ENCODE measurements at places on chromosomes 13 and 19. TPM values are rescaled to one million over a fixed set of nuclear protein-coding genes. Genes with fewer than 3 reads are reported as not detected.

DNA sequence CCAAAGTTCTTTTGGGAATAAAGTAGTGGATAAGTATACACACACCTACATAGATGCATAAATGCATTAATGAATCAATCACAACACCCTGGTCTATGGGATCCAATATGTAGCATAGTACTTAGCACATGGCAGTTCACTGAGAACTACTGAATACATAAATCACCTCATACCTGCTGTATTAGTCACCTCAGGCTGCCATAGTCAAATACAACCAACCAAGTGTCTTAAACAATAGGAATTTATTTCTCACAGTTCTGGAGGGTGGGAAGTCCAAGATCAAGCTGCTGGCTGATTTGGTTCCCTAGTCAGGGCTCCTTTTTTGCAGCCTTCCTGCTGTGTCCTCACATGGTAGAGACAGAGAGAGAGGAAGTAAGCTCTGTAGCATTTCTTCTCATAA lies 228.2 kb downstream of the NHLRC3 start:
- H3K4me1 ChIP-seq = no peaks in the 10 kb centered on the region
- no peaks in the 10 kb centered on the region for H3K36me3 ChIP-seq
- H3K27ac ChIP-seq = no peak overlapping the region
- no peaks in the 10 kb centered on the region for H3K27me3 ChIP-seq
- DNase-seq = no peak

- DNase-seq = no peak
- H3K4me1 ChIP-seq = peaks cover 20% of the 10 kb centered on the region
- no peaks in the 10 kb centered on the region for H3K36me3 ChIP-seq
- peak overlapping the region; percentile 79 for H3K4me3 ChIP-seq
- H3K27ac ChIP-seq = peak overlapping the region; percentile 83
These were observed 338 bp downstream of the RGCC start for GRCh38 chr13:41457589-41458186.

Gene WDR62
- total RNA-seq = 3.1 TPM

GRCh38 chr19:5655412-5655811 lies 24.9 kb downstream of the MICOS13 start:
- H3K4me3 ChIP-seq = no peak overlapping the region
- H3K27ac ChIP-seq = no peak overlapping the region
- no peaks in the 10 kb centered on the region for H3K4me1 ChIP-seq
- H3K36me3 ChIP-seq = peaks cover 95% of the 10 kb centered on the region
- no peaks in the 10 kb centered on the region for H3K27me3 ChIP-seq

- H3K4me1 ChIP-seq = peaks cover 13% of the 10 kb centered on the region
- no peak for DNase-seq
These were observed 43.6 kb downstream of the ZNF611 start for GRCh38 chr19:52691215-52691610.

DNA sequence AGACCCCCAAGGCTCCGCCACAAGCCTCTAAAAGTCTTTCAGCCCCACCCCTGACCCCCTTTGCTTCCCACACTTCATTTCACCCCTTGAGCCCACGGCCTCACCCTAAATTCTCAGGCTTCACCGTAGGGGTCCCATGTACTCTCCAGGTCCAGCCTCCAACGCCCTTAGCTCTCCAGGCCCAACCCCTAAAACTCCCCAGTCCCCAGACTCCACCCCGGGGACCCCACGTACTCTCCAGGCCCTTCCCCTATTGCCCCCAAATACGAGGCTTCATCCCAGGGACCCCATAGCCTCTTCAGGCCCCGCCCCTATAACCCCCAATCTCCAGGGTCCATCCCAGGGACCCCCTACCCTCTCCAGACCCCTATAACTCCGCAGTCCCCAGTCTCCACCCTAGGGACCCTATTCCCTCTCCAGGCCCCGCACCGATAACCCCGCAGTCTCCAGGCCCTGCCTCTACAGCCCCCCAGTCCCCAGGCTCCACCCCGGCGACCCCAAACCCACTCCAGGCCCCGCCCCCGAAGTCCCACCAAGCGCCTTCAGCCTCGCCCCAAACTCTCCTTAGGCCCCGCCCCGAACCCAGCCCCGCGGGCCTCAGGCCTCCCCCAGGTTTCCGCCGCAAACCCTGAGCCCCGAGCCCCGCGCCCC lies 619 bp downstream of the MED16 start:
- peak; percentile 28 for DNase-seq
- peak overlapping the region; percentile 64 for H3K4me3 ChIP-seq
- peak overlapping the region; percentile 16 for H3K27ac ChIP-seq
- peaks cover 13% of the 10 kb centered on the region for H3K4me1 ChIP-seq
- peaks cover 53% of the 10 kb centered on the region for H3K36me3 ChIP-seq
- H3K27me3 ChIP-seq = no peaks in the 10 kb centered on the region

Gene ZNF808
- total RNA-seq = 38.4 TPM

GRCh38 chr19:5889288-5889971 lies 14.2 kb downstream of the NDUFA11 start:
- H3K4me1 ChIP-seq = peaks cover 14% of the 10 kb centered on the region
- peaks cover 5% of the 10 kb centered on the region for H3K27me3 ChIP-seq
- H3K4me3 ChIP-seq = no peak overlapping the region
- no peak overlapping the region for H3K27ac ChIP-seq
- no peak for DNase-seq

Gene POGLUT2
- total RNA-seq = 17.6 TPM

DNA sequence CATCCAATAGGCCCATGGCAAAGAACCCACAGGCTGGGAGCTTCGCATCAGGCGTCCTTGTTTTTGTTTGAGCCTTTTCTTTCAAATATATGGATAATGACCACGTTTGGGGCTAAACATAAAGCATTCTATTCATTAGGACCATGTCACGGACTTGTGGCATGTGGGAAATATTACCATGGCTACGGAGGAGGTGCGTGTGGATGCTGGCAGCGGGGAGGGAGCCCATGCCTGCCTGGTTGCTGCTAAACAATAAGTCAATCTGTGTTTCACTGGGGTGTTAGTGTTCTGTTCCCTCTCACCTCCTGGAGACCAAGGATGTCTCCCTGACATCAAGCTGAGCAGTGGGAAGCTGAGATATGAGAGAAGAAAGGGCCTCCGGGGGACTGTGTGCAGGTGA lies 121.1 kb downstream of the IRS2 start:
- peaks cover 17% of the 10 kb centered on the region for H3K4me1 ChIP-seq
- H3K4me3 ChIP-seq = no peak overlapping the region
- H3K27ac ChIP-seq = no peak overlapping the region
- no peak for DNase-seq
- peaks cover 3% of the 10 kb centered on the region for H3K27me3 ChIP-seq

- DNase-seq = no peak
- H3K4me1 ChIP-seq = no peaks in the 10 kb centered on the region
These were observed 571.7 kb downstream of the LIG4 start for GRCh38 chr13:107643615-107644014.

Gene SH2D3A
- 0.50 TPM for total RNA-seq

DNA sequence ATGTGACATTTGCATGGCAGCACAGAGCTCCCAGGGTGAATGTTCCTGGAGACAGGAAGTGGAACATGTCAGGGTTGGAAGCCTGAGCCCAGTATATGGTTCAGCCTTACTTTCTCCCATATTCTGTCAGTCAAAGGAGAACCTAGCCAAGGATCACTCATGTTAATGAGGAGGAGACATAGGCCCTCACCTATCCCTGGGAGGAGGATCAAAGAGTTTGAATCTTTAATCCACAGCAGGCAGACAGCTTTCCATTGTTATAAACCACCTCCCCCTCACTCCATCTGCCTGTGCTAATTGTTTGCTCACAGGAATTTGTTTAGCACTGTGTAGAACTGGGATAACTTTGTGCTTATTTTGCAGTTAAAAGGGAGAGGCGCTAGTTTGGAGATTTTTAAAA lies 1069.1 kb downstream of the EFNB2 start:
- H3K4me3 ChIP-seq = no peak overlapping the region
- H3K4me1 ChIP-seq = no peaks in the 10 kb centered on the region
- no peaks in the 10 kb centered on the region for H3K27me3 ChIP-seq
- H3K36me3 ChIP-seq = no peaks in the 10 kb centered on the region

- H3K27ac ChIP-seq = no peak overlapping the region
- DNase-seq = no peak
- no peak overlapping the region for H3K4me3 ChIP-seq
- H3K27me3 ChIP-seq = no peaks in the 10 kb centered on the region
- H3K36me3 ChIP-seq = no peaks in the 10 kb centered on the region
These were observed 1044.1 kb downstream of the EFNB2 start for GRCh38 chr13:105491345-105491744.

Gene B3GNT8
- total RNA-seq = 7.8 TPM

Gene SHC2
- total RNA-seq = 24.2 TPM

GRCh38 chr13:28237944-28238343 lies 99.6 kb downstream of the PAN3 start:
- no peaks in the 10 kb centered on the region for H3K27me3 ChIP-seq
- no peaks in the 10 kb centered on the region for H3K4me1 ChIP-seq
- no peak for DNase-seq
- H3K27ac ChIP-seq = no peak overlapping the region
- H3K36me3 ChIP-seq = no peaks in the 10 kb centered on the region
- H3K4me3 ChIP-seq = no peak overlapping the region

Gene LHB
- not detected for total RNA-seq

Gene NEK5
- total RNA-seq = 7.5 TPM

DNA sequence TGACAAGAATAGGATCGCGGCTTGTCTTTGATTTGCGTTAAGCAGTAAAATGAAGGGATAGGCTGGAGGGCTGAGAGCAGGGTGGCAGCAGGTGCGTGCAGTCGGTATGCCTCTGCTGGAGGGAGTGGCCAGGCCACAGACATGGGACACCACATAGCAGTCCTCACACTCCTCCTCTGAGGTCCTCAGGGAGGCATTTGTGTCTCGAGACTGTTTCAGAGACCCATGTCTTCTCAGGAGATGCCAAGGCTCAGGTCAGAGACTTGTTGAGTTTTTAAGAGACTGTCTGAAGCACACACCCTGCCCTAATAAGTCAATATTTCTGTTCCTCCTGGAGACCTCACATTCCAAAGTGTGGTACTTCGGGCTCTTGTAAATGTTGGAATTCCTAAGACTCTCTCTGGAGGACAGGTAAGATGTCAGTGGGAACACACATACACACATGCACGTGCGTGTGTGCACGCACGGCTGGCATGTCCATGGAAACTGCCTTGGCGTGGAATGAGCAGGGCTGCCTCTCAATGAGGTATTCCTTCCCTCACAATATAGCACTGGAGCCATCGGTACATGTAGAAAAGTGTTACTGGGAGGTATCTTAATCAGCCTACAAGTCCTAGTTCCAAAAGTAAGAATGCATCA lies 46.4 kb downstream of the COL4A2 start:
- no peak for DNase-seq
- H3K4me1 ChIP-seq = no peaks in the 10 kb centered on the region

DNA sequence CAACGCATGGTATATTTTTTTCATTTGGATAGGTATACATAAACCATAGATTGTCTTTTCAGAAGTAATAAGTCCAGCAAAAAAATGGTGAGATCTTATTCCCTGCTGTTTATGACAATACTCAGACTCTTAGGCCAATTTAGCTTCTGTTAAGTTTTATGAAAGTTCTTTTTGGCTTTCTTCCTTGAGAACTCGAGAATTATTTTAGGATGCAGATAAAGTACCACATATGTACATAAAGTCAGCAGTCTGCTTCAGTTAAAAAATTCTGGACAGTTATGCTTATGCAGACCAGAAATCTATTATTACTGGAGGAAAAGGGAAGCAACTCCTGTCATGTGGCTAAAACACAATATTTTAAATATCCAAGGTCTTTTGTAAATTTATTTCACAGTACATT lies 422.9 kb downstream of the GPC6 start:
- no peak overlapping the region for H3K4me3 ChIP-seq
- H3K36me3 ChIP-seq = no peaks in the 10 kb centered on the region
- H3K4me1 ChIP-seq = no peaks in the 10 kb centered on the region
- H3K27ac ChIP-seq = no peak overlapping the region
- no peaks in the 10 kb centered on the region for H3K27me3 ChIP-seq
- no peak for DNase-seq

- H3K4me1 ChIP-seq = peaks cover 12% of the 10 kb centered on the region
- no peak overlapping the region for H3K4me3 ChIP-seq
- no peak for DNase-seq
- no peak overlapping the region for H3K27ac ChIP-seq
- H3K27me3 ChIP-seq = no peaks in the 10 kb centered on the region
These were observed 24.5 kb upstream of the TFDP1 start for GRCh38 chr13:113559901-113560644.

DNA sequence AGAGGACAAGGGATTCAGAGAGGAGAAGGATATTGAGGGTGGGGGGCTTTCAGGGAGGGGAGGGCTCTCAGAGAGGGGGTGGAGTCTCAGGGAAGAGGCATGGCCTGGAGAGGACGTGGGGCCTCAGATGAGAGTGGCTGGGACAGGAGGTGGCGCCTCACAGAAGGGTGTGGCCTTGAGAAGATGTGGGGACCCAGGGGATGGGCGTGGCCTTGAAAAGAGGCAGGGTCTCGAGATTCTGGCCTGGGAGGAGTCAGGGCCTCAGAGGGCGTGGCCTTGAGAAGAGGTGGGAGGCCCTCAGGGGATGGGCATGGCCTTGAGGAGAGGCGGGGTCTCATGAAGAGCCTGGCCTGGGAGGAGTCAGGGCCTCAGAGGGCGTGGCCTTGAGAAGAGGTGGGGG lies 23.7 kb upstream of the TNFSF14 start:
- H3K4me1 ChIP-seq = no peaks in the 10 kb centered on the region
- no peak overlapping the region for H3K4me3 ChIP-seq
- H3K27me3 ChIP-seq = no peaks in the 10 kb centered on the region
- no peaks in the 10 kb centered on the region for H3K36me3 ChIP-seq
- no peak for DNase-seq

GRCh38 chr13:32232263-32232662 lies 82.9 kb downstream of the ZAR1L start:
- peaks cover 9% of the 10 kb centered on the region for H3K4me1 ChIP-seq
- H3K27me3 ChIP-seq = no peaks in the 10 kb centered on the region
- no peak overlapping the region for H3K4me3 ChIP-seq
- H3K36me3 ChIP-seq = peaks cover 31% of the 10 kb centered on the region

DNA sequence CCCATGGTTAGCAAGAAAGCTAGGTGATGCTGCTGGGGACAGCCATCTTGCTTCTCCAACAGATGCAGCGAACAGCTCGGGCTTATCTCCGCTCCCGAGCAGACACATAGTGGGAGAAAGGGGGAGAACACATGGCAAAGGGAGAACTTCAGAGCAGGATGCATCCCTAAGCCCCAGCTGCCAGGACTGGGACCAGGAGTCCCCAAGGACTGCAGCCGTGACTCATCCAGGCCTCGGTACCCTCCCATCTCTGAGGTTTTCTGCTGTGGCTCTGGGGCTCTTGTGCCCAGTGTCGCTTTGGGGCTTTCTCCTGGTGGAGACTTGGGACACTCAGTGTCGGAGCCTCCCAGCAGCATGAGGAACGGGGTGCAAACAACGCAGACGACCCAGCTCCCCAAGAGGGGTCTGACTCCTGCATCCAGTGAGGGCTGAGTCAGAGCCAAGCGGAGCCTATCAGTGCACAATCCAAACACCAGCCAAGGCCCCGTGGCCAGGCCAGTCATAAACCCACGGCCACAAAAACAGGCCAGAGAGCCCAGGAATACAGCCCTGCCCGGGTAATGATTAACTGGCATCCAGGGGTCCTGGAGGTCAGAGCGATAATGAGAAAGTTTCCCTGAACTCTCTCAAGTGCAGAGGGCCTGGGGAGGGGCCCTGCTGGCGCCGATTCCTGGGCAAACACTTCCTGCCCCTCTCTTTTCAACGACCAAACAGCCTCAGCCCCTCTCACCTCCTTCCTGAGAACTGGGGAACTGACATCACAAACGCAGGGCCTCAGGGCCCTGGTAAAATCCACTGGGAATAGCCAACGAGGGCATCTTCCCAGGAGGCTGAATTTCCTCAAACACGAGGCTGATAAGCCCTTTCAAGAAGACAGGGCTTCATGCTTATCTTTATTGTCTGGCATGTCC lies 202.9 kb downstream of the USP12 start:
- peaks cover 20% of the 10 kb centered on the region for H3K4me1 ChIP-seq
- no peaks in the 10 kb centered on the region for H3K36me3 ChIP-seq
- H3K27ac ChIP-seq = no peak overlapping the region
- no peak overlapping the region for H3K4me3 ChIP-seq
- no peak for DNase-seq
- H3K27me3 ChIP-seq = no peaks in the 10 kb centered on the region

- H3K4me1 ChIP-seq = no peaks in the 10 kb centered on the region
- no peaks in the 10 kb centered on the region for H3K27me3 ChIP-seq
- H3K4me3 ChIP-seq = no peak overlapping the region
- DNase-seq = no peak
These were observed 212.7 kb downstream of the DIAPH3 start for GRCh38 chr13:59951011-59951410.

Measured in spinal cord (tissue), 10 donors.